Left cardiac atrium (tissue), 4 donors: ENCODE measurements at places on chromosomes 2 and 18. TPM values are rescaled to one million over a fixed set of nuclear protein-coding genes. Genes with fewer than 3 reads are reported as not detected.

The CABYR gene
- total RNA-seq, result 0.86 TPM

The SERPINB2 gene
- total RNA-seq, result not detected

The SERPINB4 gene
- not detected for total RNA-seq

The ALPG gene
- total RNA-seq, result not detected

The ALS2 gene
- 37.9 TPM for total RNA-seq

The MC5R gene
- total RNA-seq, result not detected

The C1QL2 gene
- total RNA-seq, result not detected

The DUSP19 gene
- total RNA-seq, result 5.9 TPM

The RESP18 gene
- not detected for total RNA-seq

The TUBA4A gene
- total RNA-seq, result 72.9 TPM

DNA sequence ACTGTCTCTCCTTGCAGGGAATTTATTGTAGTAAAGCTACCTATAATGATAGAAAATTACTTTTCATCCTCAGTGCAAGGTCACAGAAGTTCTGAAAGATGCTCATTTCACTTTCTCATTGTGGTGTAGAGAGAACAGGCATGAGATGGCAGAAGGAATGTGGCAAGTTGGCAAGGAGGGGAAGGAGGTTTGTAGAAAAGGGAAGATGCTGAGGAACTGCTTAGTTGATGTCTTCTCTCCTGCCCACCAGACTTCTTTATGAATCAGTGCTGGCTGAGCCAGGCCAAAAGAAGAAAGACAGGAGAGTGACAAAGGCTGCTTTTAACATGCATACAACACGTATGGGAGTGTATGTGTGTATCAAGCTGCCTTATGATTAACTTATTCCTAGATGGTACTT lies 164.4 kb downstream of the PRPF40A start:
- DNase-seq, result no peak

- no peak for DNase-seq
Measured at GRCh38 chr18:27377251-27377650, 192.1 kb upstream of the CHST9 start.

- DNase-seq, result no peak
Measured at GRCh38 chr2:179096090-179096489, 46.2 kb upstream of the CCDC141 start.

DNA sequence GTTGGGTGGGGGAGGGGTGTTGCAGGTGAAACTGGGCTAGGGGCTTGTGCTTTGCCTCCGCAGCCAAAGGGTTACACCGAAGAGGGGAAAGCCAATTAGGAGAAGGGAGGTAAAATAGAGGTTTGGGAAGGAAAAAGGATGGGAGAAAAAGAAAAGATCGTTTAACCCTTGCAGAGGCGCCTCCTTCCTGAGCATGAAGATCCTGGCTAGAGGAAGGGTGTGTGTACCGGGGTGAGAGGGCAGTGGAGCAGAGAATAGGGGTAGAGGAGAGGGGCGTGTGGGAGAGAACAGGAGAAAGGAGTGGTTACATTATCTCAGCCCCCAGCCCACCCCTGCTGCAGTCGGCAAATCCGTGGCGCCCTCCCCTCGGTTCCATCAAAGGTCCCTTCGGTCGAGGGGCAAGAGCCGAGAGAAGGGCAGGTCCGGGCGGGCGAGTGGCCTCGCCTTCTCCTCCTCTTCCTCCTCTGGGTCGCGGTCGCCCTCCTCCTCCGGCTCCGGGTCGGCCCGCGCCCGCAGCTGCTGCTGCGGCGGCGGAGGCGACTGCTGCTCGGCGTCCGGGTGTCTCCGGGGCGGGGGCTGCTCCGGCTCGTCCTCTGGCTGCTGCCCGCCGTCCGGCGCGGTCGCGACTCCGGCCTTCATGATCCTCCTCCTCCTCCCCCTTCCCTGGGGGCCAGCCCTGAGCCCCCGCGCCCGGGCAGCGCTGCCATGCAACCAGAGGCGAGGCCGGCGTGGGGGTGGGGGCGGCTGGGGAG lies 1.1 kb downstream of the MARCHF4 start:
- no peak for DNase-seq

DNA sequence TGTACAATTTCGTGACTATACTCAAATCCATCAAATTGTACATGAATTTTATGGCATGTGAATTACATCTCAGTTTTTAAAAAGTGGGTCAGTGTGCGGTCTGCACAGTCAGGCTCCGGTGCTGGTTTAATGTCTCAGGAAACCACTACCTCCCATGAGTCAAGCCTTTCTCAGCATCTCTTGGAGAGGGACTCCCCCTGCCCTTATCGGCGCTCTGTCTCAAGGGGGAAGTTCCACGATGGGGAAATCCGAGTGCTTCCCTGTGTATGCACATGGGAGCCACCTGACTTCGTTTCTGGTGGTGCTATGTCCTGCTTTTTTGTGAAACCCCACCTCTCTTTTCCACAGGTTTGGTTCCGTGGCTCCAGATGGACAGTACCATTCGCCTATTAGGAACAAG lies 72.5 kb downstream of the ACOXL start:
- no peak for DNase-seq

- DNase-seq, result no peak
Measured at GRCh38 chr2:1976112-1976511, 231.8 kb upstream of the PXDN start.

GRCh38 chr2:28135324-28135723 lies 244.8 kb downstream of the BABAM2 start:
- DNase-seq, result no peak

DNA sequence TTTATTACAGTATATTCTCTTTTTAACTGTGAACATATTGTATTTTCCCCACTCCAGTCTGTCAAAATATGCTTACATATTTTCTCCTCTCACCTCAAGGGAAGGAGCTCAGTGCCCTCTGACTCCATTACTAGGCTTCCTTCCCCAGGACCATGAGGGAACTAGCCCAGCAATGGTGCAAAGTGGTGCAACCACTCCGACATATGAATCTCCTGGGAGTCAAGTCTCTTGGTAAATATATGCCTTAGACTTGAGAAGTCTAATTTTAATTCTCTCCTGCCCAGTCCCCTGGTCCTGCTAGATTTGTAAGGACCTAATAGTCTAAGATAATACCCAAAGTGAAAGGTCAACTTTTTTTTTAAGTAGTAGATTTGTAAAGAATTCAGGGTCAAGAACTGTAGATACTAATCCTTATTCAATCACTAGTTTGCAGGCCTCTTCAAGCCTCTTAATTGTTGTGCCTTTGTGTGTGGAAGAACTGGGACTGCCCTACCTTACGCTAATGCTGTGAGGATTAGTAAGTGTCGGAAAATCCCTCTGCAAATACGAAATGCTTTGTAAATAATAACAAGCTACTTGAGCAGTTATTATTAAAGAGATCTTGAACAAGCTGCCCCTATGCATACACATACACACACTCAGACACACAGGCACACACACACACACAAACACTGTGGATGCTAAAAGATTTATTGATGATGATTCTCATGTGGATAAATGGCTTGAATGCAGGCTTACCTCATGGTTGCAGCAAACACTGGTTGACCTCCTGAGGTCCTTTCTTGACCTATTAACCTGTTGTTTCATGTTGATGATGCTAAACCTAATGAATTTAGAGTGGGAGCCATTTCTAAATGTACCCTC lies 251.2 kb upstream of the PARD3B start:
- no peak for DNase-seq

DNA sequence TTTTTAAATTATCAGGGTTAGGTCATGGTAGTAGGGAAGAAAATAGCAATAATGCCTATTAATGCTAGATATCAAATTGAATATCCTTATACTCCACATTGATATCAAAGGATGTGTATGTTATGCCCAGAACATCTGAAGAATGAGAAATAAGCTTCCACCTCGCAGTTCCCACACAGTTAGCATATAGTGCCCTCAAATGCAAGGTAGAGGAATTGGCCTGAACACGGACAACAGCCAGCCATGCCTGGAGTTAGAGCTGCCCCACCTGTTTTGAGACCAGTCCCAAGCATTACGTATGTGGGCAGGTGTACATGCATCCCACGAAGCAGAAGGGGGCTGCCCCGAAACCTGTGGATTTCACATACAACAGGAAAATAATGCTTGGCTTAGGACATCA lies 79.6 kb downstream of the SUMO1 start:
- DNase-seq, result no peak

DNA sequence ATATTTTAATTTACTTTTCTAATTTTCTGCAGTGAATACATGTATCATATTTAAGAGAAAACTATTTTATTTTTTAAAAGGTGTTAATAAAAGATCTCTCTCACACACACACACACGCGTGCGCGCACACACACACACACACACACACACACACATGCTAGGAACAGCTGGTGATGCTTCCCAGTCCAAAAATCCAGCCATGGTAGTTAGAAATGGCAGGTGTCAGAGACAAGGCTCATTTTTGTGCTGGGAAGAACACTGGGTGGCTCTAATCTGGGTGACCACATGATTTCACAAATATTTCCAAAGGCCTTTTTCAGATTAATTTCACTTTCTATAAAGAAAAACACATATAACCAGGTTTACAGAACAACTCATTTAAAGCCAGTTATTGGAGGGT lies 104.5 kb upstream of the NCK2 start:
- no peak for DNase-seq

DNA sequence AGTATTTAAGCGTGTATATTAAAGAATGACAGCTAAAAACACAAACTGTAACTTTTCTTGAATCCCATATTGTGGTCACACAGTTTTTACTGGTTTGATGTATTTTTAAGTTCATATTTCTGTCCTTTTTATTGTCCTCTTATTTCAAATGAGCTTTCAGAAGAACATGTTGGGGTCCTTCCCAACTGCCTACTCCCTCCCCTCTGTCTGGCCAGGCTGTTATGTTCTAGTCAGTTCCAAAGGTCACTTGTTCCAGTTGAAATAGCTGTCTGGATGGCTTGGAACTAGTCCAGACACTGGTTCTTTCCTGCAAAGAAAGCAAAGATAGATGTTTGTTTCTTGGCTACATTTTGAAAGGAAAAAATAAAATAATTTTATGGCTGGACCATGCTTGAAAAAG lies 306.9 kb downstream of the GULP1 start:
- DNase-seq, result no peak

GRCh38 chr2:209578394-209579001 lies 154.7 kb downstream of the MAP2 start:
- DNase-seq, result no peak

DNA sequence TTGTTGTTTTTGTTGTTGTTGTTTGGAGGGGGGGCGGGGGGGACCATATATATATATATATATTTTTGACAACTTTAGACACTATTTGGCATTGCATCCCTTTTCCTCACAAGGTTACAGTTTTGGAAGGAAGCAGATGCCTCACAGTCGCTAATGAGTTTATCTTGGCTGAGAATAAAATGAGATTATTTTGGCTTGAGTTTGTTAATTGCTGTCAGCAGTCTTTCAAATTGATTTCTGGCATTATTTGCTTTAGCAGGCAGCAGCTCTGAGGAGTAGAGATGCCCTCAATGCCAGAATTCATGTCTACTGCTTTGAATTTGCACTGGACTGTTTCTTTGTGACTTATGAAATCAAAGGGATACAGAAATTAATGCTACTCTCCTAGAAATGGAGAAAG lies 595.2 kb upstream of the HNMT start:
- DNase-seq, result no peak

DNA sequence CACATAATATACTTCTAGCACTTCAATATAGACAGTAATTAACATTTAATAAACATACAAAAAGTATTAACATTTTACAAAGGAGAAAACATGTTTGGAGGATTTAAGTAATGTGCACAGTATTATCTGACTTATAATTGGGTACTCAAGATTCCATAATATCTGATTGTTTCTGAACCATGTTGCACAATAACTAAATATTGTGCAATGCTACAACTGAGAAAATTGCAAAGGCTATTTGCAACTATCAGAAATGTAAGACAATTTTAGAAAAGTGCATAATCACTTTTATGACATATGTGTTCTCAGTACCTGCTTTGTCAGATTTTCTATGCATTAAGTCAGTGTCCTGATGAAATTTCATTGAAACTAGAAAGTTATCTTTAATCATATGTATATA lies 934.6 kb downstream of the SOCS6 start:
- no peak for DNase-seq

GRCh38 chr2:49755777-49756176 lies 601.5 kb upstream of the FSHR start:
- DNase-seq, result no peak

GRCh38 chr18:29012883-29013465 lies 836.0 kb upstream of the CDH2 start:
- DNase-seq, result no peak

GRCh38 chr18:32896776-32897547 lies 124.1 kb upstream of the KLHL14 start:
- DNase-seq, result no peak

DNA sequence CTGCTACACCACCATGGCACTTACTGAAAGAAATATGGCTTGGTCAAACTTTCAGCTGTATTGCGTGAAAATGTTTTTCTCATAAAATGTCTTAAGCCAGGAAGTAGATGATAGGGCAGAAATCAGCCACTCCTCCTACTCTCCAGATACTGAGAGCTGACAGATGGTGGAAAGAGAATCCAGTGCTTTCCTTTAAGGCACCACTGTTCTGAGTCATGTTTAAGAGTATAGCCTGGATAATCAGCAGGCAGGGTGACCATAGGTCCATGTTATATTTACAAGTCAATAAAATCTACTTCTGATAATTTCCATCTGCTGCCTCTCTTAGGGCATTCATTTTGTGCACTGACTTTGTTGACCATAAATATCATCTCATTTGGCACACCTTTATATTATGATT lies 21.9 kb downstream of the ARPC2 start:
- no peak for DNase-seq

DNA sequence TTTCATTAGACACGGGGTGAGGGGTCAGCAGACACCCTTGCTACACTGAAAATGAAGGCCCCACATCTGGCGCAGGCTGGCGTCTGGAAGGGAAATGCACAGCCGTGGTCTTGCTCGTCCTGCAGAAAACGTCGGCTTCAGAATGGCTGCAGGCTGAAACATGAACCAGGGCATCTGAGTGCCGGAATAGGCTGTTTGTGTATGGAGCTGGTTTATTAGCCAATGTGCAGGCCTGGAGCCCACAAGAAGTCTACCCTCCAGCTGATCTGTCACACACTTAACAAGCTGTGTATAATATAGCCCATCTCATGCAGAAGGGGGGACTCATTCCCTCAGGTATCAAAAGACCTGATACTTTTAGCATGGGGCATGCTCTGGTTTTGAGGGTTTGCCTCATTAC lies 153.4 kb upstream of the SOX11 start:
- no peak for DNase-seq

GRCh38 chr18:68642003-68642402 lies 72.9 kb downstream of the TMX3 start:
- DNase-seq, result no peak

- no peak for DNase-seq
Measured at GRCh38 chr2:206354129-206354528, 79.7 kb downstream of the ZDBF2 start.

DNA sequence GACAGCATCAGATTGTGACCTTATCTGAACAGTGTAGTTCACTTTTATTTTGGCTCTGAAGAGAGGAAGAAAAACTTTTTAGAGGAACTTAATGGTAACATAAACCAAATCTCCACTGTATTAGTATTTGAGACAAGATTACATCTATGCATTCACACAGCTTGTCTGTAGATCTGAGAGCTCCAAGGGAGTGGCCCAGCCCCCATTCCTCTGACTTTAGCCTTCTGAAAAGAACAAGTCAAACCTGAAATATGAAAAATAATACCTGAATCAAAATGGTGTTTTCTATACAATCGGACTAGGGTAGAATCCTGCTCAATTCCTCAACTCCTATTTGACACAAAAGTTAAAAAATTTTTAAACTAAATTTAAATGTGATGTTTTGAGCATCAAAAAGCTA lies 23.1 kb downstream of the STARD7 start:
- no peak for DNase-seq

- DNase-seq, result no peak
Measured at GRCh38 chr2:232876161-232876977, 6.3 kb downstream of the SNORC start.
